Upper lobe of right lung (tissue), 1 donor: ENCODE measurements at places on chromosomes 13 and 19.

- no peak overlapping the region for H3K27ac ChIP-seq
- no peak overlapping the region for H3K4me3 ChIP-seq
- DNase-seq, result no peak
- no peaks in the 10 kb centered on the region for H3K4me1 ChIP-seq
- H3K36me3 ChIP-seq, result no peaks in the 10 kb centered on the region
- H3K27me3 ChIP-seq, result no peaks in the 10 kb centered on the region
Measured at GRCh38 chr13:31697290-31697689, 42.0 kb upstream of the RXFP2 start.

GRCh38 chr19:30701178-30701577, 329.0 kb downstream of the ZNF536 start:
- no peaks in the 10 kb centered on the region for H3K27me3 ChIP-seq
- no peaks in the 10 kb centered on the region for H3K36me3 ChIP-seq
- H3K27ac ChIP-seq, result no peak overlapping the region
- DNase-seq, result no peak
- no peak overlapping the region for H3K4me3 ChIP-seq

GRCh38 chr13:27194895-27195764, 23.5 kb upstream of the USP12 start:
- H3K27me3 ChIP-seq, result no peaks in the 10 kb centered on the region
- H3K4me3 ChIP-seq, result no peak overlapping the region
- DNase-seq, result no peak
- H3K36me3 ChIP-seq, result no peaks in the 10 kb centered on the region

- peaks cover 7% of the 10 kb centered on the region for H3K4me1 ChIP-seq
- no peak for DNase-seq
- H3K27ac ChIP-seq, result peak overlapping the region; percentile 59
Measured at GRCh38 chr19:10946958-10947657, 13.7 kb upstream of the SMARCA4 start.

DNA sequence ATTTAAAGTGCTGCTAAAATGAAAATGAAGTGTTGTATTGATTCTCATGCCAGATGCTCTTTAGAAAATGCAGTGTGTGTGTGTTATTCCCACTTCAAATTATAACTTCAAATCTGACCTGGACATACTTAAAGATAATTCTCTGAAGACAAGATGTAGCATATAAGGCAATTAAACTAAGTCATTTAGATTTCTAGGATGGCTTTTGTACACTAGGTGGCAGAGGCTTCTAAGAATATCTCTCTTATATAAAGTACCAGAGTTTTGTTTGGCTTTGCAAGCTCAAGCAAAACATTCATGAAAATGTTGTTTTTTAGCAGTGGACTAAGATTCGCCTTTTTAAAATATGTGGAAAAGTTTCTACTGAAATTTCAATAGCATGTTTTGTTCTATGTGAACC, 407.2 kb downstream of the GPC5 start:
- H3K4me3 ChIP-seq, result no peak overlapping the region
- H3K27ac ChIP-seq, result no peak overlapping the region
- no peak for DNase-seq
- H3K4me1 ChIP-seq, result no peaks in the 10 kb centered on the region
- H3K36me3 ChIP-seq, result no peaks in the 10 kb centered on the region

DNA sequence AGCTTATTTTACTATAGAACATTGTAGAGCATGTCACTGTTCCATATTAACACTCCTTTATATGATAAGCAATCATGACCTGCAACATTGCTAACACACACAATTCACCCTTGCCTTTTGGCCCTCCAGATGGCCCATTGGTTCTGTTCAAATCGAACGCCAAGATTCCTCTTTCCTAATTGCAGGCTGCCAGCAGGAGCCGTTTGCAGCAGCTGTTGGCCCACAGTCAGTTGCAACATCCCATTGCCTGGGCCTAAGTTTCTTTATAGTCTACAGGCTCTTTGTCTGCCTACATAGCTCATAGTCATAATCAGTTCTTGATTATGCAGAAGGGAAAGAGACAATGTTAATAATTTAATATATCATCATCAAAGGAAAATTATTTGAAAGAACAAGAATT, 37.6 kb downstream of the KCTD12 start:
- no peaks in the 10 kb centered on the region for H3K36me3 ChIP-seq
- no peak overlapping the region for H3K27ac ChIP-seq
- peaks cover 1% of the 10 kb centered on the region for H3K4me1 ChIP-seq
- peak; percentile 68 for DNase-seq

GRCh38 chr13:101140936-101141335, 275.4 kb downstream of the NALCN start:
- no peak overlapping the region for H3K27ac ChIP-seq
- H3K4me1 ChIP-seq, result no peaks in the 10 kb centered on the region
- DNase-seq, result no peak
- H3K4me3 ChIP-seq, result no peak overlapping the region
